ENCODE measurements at places on chromosomes 16 and 17. TPM values are rescaled to one million over a fixed set of nuclear protein-coding genes. Genes with fewer than 3 reads are reported as not detected.

DNA sequence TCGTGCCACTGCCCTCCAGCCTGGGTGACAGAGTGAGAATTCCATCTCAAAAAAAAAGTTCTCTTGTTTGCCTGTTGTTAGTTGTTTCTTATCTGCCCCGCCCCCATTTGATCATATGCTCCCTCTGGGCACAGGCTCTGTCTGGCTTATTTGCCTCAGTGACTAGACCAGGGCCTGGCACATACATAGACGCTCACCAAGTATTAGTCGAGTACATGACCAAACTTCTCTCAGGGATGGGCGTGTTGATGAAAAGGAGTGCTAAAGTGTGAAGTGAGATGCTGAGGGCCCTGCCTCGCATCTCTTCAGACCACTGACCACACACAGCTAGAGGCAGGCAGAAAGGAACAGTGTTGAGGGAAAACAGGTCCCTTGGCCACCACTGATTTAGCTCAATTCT lies 3.3 kb upstream of the HELZ start:
- no peak for DNase-seq

DNA sequence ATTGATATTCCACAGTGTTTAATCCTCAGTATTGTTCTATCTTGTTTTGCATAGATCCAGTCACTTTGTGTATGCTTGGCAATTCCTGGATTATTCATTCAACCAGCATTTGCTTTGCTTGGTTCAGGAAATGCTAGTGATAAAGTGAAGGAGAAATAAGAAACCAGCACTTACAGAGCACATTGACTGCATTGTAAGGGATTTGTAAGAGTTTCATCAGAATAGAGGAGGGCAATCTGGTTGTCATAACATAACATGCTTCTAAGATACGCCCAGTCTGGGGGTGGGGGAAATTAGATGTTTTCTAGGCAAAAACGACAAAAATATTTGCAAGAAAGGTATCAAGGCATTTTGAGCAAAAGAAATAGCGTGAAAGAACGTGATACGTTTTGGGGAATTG lies 40.4 kb downstream of the TNRC6A start:
- DNase-seq: no peak

DNA sequence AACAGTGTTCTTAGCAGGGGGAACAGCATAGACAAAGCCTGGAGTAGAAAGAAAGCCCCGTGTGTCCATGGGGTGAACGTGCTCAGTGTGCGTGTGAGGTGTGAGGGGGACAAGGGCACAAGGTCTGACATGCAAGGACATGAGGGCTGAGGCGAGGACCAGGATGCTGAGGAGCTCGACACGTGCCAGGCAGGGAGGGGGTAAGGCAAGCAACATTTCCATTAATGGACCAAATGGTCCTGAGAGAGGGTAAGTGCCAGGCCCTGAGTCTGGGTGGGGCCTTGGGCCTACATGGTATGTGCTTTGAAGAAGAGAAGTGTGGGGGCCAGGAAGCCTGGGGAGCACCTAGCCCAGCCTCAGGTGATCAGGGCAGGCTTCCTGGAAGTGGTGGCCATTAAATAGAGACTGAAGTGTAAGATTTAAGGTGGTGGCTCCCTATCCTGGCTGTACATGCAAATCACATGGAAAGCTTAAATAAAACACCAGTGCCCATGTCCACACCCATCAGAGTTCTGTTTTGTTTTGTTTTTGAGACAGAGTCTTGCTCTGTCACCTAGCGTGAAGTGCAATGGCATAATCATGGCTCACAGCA lies 29.3 kb downstream of the ADCY7 start:
- DNase-seq: no peak

DNA sequence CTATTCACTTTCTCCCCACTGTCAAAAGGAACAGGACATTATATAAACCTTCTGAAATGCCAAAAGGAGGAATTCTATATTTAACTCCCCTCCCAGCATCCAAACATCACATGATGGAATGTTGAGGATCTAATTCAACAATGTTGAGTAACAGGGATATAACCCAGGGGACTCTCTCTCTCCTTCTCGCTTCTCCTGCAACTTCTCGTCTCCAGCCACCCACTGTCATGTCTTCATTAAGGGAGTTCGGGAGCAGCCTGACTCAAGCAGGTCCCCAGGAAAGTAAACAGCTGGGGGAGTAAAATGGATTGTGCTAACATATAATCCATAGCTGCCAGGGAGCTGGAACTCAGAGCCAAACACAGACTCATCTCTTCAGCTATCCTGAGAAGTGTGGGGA lies 51.7 kb downstream of the GRIN2A start:
- no peak for DNase-seq

- DNase-seq: no peak
Observed at GRCh38 chr17:82536512-82537201, 17.1 kb downstream of the FOXK2 start.

GRCh38 chr16:27486344-27486743 lies 63.4 kb downstream of the GTF3C1 start:
- no peak for DNase-seq

GRCh38 chr16:86321491-86321890 lies 188.8 kb upstream of the FOXF1 start:
- no peak for DNase-seq

- peak; percentile 95 for DNase-seq
Observed at GRCh38 chr17:82216301-82217119, 3.9 kb upstream of the CCDC57 start.

GRCh38 chr16:17568239-17568638 lies 97.5 kb upstream of the XYLT1 start:
- no peak for DNase-seq

GRCh38 chr16:62805221-62805857 lies 769.1 kb upstream of the CDH8 start:
- peak; percentile 38 for DNase-seq

DNA sequence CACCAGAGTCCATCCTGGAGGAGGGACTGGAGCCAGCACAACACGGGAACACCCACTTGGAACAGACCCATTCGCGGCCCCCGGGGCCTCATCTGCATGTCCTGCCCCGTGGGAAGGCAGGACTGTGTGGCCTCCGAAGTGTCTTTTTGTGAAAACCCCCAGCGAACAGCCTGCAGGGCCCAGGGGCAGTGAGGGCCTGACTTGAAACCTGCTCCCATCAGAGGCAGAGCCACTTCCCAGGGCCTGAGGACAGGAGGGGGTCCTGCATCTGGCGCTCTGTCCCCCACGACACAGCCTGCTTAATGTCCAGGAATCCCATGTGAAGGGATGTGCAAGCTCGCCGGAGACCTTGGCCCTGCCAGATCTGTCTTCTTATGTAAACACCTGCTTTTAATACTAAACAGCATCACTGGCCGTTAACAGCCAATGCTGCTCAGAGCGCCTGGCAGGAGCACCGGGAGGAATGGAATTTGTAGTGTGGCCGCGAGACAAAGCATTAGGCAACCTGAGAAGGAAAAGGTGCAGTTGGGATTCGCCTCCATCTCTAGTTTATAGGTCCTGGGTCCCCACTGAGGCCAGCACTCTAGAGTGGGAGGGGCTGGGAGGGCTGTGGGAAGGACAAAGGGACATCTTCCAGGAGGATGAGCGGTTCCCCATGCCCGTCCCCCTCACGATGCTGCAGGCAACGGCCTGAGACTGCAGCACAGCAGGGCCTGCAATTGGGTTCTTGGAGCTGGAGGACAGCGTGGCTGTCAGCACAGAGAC lies 9.6 kb upstream of the EVPL start:
- no peak for DNase-seq

GRCh38 chr16:74271872-74272271 lies 24.7 kb upstream of the PSMD7 start:
- DNase-seq: no peak

DNA sequence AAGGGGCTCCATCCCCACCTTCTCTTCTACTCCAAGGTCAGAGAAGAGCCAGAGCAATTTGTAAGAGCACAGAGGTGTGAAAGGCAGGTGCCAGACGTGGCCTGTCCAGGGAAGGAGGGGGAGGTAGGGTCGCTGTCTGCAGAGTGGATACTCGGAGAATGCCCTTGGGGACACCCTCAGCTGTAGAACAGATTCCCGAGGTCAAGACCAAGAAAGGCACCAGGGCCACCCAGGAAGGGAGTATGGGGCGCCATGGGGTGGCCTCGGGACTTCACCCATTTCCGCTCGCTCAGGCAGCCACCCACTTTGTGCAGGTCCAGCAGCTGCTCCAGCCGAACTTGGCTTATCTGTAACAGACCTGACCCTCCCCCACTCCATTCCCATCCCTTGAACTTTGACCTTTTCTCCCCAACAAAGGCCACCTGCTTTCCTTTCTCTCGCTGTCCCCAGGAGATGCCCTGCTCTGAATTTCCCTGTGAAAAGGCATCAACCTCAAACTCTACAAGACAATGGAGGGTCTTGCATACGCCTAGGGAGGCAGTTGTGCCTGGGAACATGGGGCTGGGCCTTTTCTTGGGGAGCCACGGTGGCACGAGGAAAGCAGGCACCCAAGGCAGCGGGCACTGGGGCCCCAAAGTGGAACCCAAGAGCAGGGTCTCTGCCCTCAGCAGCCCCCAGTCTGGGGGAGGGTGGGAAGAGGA lies 11.3 kb upstream of the AXIN2 start:
- DNase-seq: no peak

- DNase-seq: no peak
Observed at GRCh38 chr17:80345321-80345720, 69.6 kb upstream of the ENDOV start.

GRCh38 chr16:64008131-64008530 lies 1113.7 kb downstream of the CDH11 start:
- DNase-seq: no peak

DNA sequence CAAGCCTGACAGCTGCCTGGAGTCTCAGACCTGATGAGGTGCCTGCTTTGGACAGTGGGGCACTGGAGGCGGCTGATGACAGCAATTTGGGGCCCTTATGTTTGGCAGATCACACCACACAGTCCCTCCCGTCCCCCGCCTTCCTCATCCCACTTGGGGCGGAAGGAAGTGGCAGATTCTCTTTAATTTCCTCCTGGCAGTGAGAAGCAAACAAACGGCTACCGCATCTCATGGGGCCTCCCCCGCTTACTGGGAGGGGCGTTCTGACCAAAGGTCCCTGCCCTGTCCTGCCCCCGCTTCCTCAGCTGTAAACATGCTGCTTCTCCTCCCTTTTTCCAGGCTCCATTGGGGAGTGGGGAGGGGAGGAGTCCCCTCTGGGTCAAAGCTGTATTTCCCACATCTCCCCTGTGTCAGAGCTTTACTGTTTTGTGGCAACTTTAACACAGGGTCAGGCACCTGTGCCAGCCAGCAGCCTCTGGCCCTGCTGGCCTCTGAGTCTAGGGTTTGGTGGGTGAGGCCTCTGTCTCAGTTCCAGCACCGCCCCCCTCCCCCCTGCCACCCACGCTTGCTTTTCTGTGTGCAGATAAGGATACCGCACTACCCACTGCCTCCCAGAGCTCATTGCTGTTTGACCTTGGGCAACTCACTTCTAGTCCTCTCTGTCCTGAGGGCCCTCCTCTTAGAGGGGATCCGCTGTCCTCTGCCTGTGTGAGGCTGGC lies 5.4 kb upstream of the NFATC3 start:
- DNase-seq: no peak

- DNase-seq: no peak
Observed at GRCh38 chr16:5762362-5762761, 664.8 kb upstream of the EEF2KMT start.

DNA sequence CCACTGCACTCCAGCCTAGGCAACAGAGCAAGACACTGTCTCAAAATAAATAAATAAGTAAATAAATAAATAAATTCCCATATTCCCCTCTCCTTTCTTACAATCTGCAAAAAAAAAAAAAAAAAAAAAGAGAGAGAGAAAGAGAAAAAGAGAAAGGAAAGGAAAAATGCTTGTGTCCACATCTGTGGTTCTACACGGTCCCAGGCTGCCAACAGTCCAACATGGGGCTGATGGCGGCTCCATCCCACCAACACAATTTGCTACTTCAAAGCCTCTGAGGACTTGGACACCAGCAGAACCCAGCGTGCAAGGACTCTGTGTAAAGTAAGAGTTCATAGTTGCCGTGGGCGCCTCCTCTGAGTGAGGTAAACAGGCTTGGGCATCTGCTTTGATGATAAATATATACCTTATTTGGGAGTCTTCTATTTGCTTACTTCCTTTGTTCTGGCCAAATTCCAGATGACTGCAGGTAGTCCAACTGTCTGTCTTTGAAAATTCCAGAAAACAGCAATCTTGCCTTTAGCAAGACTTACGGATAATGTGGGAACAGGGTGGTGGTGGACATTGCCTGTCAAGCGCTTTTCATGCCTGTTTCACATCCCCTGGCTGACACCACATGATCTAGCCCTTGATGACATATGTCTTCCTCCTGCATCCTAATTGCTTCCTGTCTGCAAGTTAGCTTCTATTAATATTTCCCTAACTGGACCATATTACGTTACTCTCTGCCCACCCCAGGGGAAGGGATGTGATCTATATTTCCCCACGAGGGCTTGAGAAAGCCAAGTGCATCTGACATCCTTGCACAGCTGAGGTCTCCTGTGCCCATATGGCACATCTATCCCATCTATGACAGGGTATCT lies 10.1 kb downstream of the LITAF start:
- DNase-seq: no peak

HES7 gene
- total RNA-seq: 0.14 TPM

ASPHD1 gene
- total RNA-seq: 3.6 TPM

TBC1D3 gene
- not detected for total RNA-seq

KDM6B gene
- 4.1 TPM for total RNA-seq

TMIGD1 gene
- total RNA-seq: not detected

ZNF594 gene
- total RNA-seq: 6.3 TPM

NLK gene
- 14.5 TPM for total RNA-seq

CNTNAP4 gene
- 2.1 TPM for total RNA-seq

KRT12 gene
- not detected for total RNA-seq

OR1D2 gene
- not detected for total RNA-seq

TMEM208 gene
- total RNA-seq: 38.4 TPM

GRB7 gene
- total RNA-seq: 0.41 TPM

FAM117A gene
- 8.1 TPM for total RNA-seq

PABPN1L gene
- not detected for total RNA-seq

MYH2 gene
- total RNA-seq: not detected

MT1M gene
- total RNA-seq: not detected
